ENCODE measurements at places on chromosomes 16 and 17. TPM values are rescaled to one million over a fixed set of nuclear protein-coding genes. Genes with fewer than 3 reads are reported as not detected.

Gene DBNDD1
- 0.09 TPM for total RNA-seq

Gene TBC1D3G
- not detected for total RNA-seq

Gene C16orf86
- 1.9 TPM for total RNA-seq

Gene TMEM235
- total RNA-seq: not detected

Gene CCL8
- total RNA-seq: not detected

Gene NXPH3
- not detected for total RNA-seq

Gene HBM
- total RNA-seq: not detected

Gene RHBDL1
- total RNA-seq: 0.91 TPM

Gene CRYBA1
- total RNA-seq: not detected

Gene VMO1
- total RNA-seq: 0.27 TPM

Gene ZSWIM7
- total RNA-seq: 11.9 TPM

Gene ATP2A1
- 1.6 TPM for total RNA-seq

Gene TAT
- total RNA-seq: not detected

Gene EFTUD2
- 147 TPM for total RNA-seq

Gene GNG13
- total RNA-seq: not detected

Gene EPN3
- total RNA-seq: not detected

Gene FAM171A2
- 0.16 TPM for total RNA-seq

Gene CHST5
- total RNA-seq: not detected

All from T-helper 2 cell treated with Interferon-gamma antibody and Interleukin-4, amounts not matched to agents 100 ng/mL and 5 ng/mL, for 36 hours (primary cell).